Stomach (tissue), 19 donors: ENCODE measurements at places on chromosomes 12 and 14. TPM values are rescaled to one million over a fixed set of nuclear protein-coding genes. Genes with fewer than 3 reads are reported as not detected.

- H3K4me1 ChIP-seq: no peaks in the 10 kb centered on the region
- DNase-seq: no peak
- no peak overlapping the region for H3K27ac ChIP-seq
- H3K36me3 ChIP-seq: no peaks in the 10 kb centered on the region
- H3K4me3 ChIP-seq: no peak overlapping the region
- H3K27me3 ChIP-seq: no peaks in the 10 kb centered on the region
Measured at GRCh38 chr14:58584383-58584782, 53.4 kb upstream of the DACT1 start.

GRCh38 chr14:103880348-103881267 is 33.2 kb upstream of the PPP1R13B start:
- peak overlapping the region; percentile 27 for H3K4me3 ChIP-seq
- H3K36me3 ChIP-seq: no peaks in the 10 kb centered on the region
- H3K4me1 ChIP-seq: peaks cover 57% of the 10 kb centered on the region
- peak overlapping the region; percentile 91 for H3K27ac ChIP-seq
- no peaks in the 10 kb centered on the region for H3K27me3 ChIP-seq

GRCh38 chr14:77204459-77204771 is 22.8 kb downstream of the TMEM63C start:
- H3K27ac ChIP-seq: no peak overlapping the region
- H3K4me3 ChIP-seq: no peak overlapping the region
- H3K36me3 ChIP-seq: no peaks in the 10 kb centered on the region
- peaks cover 35% of the 10 kb centered on the region for H3K27me3 ChIP-seq
- no peaks in the 10 kb centered on the region for H3K4me1 ChIP-seq

DNA sequence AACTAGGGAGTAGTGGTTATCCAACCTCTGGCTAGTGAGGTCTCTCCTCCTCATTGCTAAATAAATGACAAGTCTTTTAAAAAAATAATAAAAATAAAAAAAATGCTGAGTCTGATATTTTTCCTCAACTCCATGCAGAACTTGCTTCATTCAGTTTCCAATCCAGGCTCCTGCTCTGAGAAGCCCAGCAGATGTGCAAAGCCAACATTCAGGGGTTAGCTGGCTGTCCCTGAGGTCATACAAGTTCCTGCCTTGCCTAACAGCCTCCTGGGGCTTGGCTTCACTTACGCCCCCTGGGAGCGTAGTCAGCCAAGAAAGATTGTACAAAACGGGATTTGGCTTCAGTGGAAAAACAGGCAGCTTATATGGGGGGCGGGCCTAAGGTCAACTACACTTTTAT is 23.3 kb downstream of the RTRAF start:
- H3K27ac ChIP-seq: peak overlapping the region; percentile 34
- no peaks in the 10 kb centered on the region for H3K27me3 ChIP-seq
- H3K4me3 ChIP-seq: no peak overlapping the region
- H3K36me3 ChIP-seq: peaks cover 41% of the 10 kb centered on the region

DNA sequence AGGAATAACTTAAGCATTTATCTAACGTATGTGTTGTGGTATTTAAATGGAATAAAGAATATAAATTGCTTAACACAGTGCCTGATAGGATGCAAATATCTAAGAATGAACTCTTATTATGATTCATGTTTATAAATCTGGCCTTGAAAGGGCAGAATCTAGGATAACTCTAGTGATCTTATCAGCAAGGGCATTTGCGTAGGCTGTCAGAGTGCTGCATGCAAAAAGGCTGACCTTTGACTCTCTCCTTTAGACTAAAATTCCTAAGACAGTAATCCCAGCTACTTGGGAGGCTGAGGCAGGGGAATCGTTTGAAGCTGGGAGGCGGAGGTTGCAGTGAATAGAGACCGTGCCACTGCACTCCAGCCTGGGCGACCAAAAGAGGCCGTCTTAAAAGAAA is 31.3 kb upstream of the ANP32D start:
- H3K36me3 ChIP-seq: no peaks in the 10 kb centered on the region
- no peak overlapping the region for H3K27ac ChIP-seq
- H3K4me1 ChIP-seq: no peaks in the 10 kb centered on the region
- DNase-seq: no peak
- no peaks in the 10 kb centered on the region for H3K27me3 ChIP-seq
- H3K4me3 ChIP-seq: no peak overlapping the region

SCN8A gene
- polyA plus RNA-seq: 0.08 TPM

KRT82 gene
- polyA plus RNA-seq: not detected

HECTD4 gene
- polyA plus RNA-seq: 11.0 TPM
